ENCODE measurements at places on chromosomes 16 and 17. TPM values are rescaled to one million over a fixed set of nuclear protein-coding genes. Genes with fewer than 3 reads are reported as not detected.

Gene MT1A
- 52.1 TPM for total RNA-seq

Gene SLC38A8
- total RNA-seq, result not detected

Gene KIF2B
- not detected for total RNA-seq

GRCh38 chr17:78889531-78889930 lies 13.5 kb downstream of the CEP295NL start:
- DNase-seq, result no peak

GRCh38 chr16:75064403-75065148 lies 52.0 kb downstream of the LDHD start:
- no peak for DNase-seq

GRCh38 chr17:57544401-57544800 lies 200.7 kb downstream of the CCDC182 start:
- no peak for DNase-seq

DNA sequence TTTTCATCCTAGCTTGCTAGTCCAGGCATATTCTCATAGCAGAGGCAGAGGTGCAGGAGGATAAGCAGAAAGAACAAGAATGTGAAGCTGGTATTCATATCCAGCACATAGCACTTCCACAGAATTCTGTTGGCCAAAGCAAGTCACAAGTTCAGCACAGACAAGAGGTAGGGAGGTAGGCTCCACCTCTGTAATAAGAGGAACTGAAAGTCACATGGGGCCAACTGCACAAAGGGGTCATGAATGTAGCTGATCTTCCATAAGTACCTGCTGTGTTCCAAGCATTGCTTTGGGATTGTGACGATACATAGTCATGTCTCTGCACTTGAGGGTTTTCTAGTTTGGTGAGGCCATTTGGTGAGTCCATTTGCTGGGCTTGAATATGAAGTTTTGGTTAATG lies 110.8 kb upstream of the MPHOSPH6 start:
- DNase-seq, result no peak

DNA sequence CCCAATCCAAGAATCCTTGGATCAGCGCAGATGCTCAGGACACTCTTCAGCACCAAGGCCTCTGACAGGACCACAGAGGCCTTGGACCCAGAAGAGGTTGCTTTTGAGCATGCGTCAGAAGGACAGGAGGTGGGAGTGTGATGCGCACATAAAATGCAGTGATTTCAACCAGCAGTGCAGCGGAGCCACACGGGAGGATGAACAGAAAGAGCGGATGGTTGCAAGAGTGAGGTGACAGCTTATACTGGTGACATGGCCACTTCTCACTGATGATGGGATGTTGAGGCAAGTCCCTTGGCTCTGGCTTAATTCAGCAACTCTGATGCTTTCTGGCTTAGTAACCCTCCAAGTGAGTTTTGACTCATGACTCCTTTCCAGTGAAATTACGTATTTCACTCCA lies 25.2 kb upstream of the ERN1 start:
- DNase-seq, result no peak

DNA sequence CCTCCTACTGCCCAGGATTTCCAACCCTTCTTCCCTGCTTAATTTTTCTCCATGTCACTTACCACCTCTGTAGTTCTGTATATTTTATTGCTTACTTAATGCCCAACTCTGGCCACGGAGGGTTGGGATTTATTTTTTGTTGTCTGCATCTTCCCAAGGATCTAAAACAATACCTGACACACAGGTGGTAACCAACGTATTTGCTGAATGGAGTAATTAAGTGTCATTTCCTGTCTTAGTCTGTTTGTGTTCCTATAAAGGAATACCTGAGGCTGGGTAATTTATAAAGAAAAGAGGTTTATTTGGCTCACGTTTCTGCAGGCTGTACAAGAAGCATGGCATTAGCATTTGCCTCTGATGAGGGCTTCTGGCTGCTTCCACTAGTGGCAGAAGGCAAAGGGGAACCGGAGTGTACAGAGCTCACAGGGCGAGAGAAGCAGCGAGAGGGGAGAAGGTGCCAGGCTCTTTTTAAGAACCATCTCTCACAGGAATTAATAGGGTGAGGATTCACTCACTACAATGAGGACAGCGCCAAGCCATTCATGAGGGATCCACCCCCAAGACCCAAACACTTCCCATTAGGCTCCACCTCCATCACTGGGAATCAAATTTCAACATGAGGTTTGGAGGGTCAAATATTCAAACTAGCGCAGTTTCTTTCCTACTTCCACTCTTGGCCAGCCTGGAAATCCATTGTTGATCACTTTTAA lies 44.8 kb downstream of the ERN1 start:
- no peak for DNase-seq

- DNase-seq, result no peak
Measured at GRCh38 chr17:4600563-4600962, 16.2 kb downstream of the SMTNL2 start.

GRCh38 chr16:87710887-87711286 lies 54.9 kb downstream of the KLHDC4 start:
- no peak for DNase-seq
